Dermis blood vessel endothelial cell (primary cell): ENCODE measurements at places on chromosomes 5 and 9. TPM values are rescaled to one million over a fixed set of nuclear protein-coding genes. Genes with fewer than 3 reads are reported as not detected.

The DDX41 gene
- 68.2 and 98.8 TPM in 2 replicates for total RNA-seq

The KDM3B gene
- 52.8 and 74.3 TPM in 2 replicates for total RNA-seq

The SDHA gene
- total RNA-seq: 123 and 196 TPM in 2 replicates

The ANKRD34B gene
- not detected in 2 replicates for total RNA-seq
